ENCODE measurements at places on chromosomes 7 and 10.

- DNase-seq: no peak
Observed at GRCh38 chr10:117086546-117086945, 51.5 kb downstream of the VAX1 start.

GRCh38 chr7:131741446-131741845 lies 185.0 kb upstream of the PODXL start:
- no peak for DNase-seq

GRCh38 chr7:123860848-123861247 lies 15.9 kb downstream of the HYAL4 start:
- DNase-seq: no peak

- no peak for DNase-seq
Observed at GRCh38 chr7:114504586-114504985, 90.0 kb downstream of the FOXP2 start.

DNA sequence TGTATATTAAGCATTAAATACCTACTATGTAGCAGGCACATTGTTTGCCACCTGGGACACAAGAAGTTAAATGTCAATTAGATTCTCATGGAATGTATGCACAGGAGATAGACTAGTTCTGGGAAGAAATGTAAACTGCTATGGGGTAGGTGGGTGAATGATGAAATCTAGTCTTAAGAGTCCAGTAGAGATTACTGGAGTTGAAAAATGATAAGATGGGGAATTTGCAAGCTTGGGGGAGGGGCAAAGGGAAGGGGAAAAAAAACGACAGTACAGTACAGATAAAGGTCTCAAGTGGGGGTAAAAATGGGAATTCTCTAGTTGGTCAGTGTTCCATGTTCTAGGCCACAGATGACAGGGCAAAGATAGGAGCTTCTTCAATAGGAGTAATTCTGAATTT lies 94.4 kb downstream of the ATE1 start:
- no peak for DNase-seq

DNA sequence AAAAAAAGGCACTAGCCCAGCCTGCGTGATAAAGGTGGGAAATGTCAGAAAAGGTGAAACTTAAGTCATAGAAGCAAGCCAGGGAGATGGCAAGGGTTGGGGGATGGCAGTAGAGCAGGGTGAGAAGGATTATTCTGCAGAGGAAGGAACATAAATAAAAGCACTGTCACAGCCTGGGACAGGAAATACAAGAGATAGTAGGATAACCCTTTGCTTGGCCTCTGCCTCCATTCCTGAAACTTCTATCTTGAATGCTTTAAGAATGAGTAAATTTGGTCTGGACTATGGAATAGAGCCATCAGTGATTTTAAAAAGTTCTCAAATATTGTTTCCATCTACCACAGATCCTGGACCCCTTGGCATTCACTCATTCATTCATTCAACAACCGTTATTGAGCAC lies 50.0 kb downstream of the ABCC2 start:
- DNase-seq: no peak

DNA sequence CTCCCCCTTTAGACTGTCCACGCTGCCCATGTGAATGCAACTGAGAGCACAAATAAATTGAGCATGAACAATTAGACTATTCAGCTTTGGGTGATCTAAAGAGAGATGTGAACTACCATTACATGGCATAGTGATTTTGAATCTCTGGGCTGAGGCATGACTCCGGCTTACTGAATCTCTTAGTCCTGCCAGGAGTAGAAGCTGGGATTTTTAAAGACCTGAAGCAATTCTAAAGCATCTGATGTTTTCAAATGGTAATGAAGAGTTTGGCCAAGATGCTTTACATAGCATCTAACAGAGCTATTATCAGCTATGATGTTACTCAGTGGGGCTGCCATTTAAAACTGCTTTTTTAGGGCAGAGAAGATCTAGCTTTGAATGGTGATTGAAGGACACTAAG lies 1059.1 kb downstream of the SORCS3 start:
- DNase-seq: no peak

DNA sequence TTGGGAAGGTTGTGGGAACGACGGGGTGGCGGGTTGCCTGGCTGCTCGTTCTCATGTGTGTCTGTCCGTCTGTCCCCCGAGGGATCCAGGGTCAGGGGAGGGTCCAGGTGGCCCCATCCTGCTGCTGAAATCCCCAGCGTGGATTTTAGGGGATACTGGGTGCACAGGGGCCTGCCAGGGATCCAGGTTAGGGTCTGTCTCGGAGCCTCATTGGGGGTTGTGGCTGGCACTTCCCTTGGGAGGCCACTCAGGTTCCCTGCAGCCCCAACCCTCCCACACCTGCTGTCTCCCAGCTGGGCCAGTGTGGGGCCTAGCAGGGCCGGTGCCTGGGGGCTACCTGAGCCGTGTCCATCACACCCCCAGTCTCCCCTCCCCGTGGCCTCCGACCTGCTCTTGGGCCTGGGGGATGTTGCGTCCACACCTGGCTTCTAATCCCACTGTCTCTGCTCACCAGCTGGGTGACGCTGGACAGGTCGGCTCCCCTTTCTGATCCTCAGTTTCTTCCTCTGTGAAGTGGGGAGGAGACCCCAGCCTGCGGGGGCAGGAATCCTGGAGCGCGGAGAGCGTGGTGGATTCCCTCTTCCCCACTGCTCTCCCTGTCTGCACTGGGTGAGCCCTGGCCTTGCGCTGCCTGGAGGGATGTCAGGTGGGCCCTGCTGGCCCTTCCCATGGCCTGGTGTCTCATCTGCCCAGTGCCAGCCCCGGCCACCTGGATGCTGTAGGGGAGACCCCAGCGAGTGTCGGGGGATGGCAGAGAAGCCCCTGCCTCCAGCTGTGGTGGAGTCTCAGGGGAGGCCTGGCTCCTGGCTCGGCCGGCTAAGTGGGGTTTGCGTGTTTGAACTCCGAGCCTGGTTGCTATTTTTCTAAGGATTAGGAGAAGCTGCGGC lies 81.6 kb downstream of the UNCX start:
- no peak for DNase-seq

DNA sequence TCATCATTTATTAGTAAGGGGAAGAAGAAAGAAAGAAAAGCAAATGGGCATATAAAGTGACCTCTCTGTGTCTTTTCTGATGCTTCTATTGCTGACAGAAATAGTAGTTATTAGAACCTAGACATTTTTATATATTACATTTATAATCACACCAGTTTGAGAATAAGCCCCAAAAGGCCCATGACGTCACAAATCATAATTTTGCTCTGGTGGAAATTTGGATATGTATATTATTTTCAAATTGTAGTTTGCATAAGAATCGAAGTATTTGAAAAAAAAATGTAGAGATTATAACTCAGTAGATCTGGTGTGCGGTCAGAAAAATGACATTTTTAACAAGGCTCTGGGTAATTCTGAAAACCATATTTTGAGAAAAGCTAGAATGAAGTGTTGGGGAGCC lies 101.2 kb upstream of the STEAP1 start:
- DNase-seq: no peak

- peak; percentile 64 for DNase-seq
Observed at GRCh38 chr10:69087590-69088470, at the start of gene SRGN. SRGN (plus strand) TSS chr10:69088103; CDS start chr10:69088158, 55 bp downstream.

GRCh38 chr10:124892905-124893304 lies 49.0 kb upstream of the ZRANB1 start:
- DNase-seq: no peak

DNA sequence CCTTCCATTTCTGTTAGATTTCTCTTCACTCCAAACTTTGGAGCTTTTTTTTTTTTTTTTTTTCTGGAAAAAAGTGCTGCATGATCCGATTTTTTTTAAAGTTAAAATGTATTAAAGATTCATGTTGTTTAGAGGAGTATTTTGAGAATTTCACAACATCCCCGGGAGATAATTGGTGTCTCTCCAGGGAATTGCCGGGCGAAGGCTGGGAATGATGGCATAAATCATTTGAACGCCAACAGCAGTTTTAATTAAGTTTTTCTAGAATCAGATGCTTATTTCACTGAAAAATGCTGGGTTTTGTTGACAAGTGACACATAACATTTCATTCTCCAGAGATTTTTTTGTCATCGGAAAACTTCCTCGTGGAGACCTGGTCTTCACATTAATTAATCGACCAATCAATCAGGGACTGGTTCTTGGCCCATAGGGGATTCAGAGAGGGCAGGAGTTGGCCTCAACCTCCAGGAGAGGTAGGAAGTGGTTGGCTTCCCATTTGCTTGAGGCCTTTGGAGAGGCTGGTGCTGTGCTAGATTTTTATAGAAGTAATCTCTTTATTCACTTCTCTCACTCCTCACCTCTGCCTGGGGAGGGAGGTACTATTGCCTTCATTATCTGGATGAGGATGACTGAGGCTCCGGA lies 439.4 kb downstream of the TYW1 start:
- DNase-seq: no peak

- no peak for DNase-seq
Observed at GRCh38 chr10:42992156-42992956, 84.5 kb upstream of the RET start.

GRCh38 chr10:47048526-47048905 lies 137.3 kb downstream of the PTPN20 start:
- no peak for DNase-seq

- DNase-seq: no peak
Observed at GRCh38 chr7:31744294-31744874, 57.4 kb downstream of the PPP1R17 start.

GRCh38 chr10:107546284-107546683 lies 381.8 kb upstream of the SORCS1 start:
- DNase-seq: no peak

- DNase-seq: no peak
Observed at GRCh38 chr7:2553831-2554581, 1.3 kb downstream of the BRAT1 start.

DNA sequence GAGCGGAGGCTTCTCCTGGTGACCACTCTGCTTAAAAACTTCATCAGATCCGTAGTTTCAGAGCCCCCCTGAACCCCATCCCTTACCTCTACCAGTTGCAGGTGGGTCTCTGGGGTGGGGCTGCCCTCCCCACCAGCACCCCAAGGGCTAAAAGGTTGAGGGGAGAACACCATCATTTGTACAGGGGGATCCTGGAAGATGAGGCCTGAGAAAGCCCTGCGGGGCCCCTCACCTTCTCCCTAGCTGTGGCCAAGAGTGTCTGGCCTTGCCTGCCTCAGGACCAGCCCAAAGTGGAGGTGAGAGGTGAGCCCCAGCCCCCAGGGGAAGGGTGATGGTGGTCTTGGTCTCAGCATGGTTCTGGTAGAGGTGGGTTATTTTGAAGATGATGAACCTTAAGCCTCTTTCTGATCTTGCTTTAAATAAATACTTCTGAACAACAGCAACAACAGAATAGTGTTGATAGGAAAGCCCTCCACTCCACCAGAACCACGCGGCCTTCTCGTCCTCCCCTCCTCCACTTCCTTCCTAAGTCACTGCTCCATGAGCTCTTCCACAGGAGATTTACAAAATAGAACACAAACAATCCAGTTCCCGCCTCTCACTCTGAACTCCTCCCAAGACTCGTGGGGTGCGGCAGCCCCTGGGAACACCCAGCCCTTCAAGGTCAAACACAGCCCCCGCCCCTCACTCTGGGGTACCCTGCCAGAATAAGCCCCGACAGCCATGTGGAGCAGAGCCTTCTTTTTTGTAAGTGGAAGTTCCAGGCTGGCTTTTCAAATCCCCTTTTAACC lies 169.1 kb downstream of the EGFR start:
- no peak for DNase-seq

DNA sequence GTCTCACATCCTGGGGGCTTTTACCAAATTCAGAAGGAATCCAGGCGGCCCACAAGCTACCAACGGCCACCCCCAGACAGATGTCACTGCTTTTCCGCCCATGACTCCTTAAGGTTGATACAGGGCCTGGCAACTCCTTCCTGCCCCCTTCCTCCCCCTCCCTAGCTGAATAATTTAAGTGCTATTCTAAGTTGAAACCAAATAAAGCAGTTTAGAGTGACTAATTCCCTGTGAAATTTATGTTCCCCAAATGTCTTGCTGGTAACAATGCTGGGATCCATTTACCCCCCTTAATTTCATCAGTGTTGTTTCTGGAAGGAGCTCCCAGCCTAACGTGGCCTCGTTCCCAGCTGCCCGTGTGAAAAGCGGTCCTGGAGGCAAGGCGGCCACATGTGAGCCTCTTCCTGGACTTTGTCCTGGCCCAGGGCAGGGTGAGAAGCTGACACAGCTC lies 109.6 kb downstream of the TMEM130 start:
- DNase-seq: no peak

Data from activated gamma-delta T cell treated with Interleukin-2 at 50 U/mL for 16 hours (primary cell).